Upper lobe of left lung (tissue), 6 donors: ENCODE measurements at places on chromosomes 11 and 22. TPM values are rescaled to one million over a fixed set of nuclear protein-coding genes. Genes with fewer than 3 reads are reported as not detected.
A peak's percentile ranks its signal among the peaks of the same experiment; 100 is the strongest.

The RAG2 gene
- not detected for total RNA-seq

- DNase-seq = peak; percentile 38
Observed at GRCh38 chr22:48198489-48199459, 1436.3 kb downstream of the TBC1D22A start.

DNA sequence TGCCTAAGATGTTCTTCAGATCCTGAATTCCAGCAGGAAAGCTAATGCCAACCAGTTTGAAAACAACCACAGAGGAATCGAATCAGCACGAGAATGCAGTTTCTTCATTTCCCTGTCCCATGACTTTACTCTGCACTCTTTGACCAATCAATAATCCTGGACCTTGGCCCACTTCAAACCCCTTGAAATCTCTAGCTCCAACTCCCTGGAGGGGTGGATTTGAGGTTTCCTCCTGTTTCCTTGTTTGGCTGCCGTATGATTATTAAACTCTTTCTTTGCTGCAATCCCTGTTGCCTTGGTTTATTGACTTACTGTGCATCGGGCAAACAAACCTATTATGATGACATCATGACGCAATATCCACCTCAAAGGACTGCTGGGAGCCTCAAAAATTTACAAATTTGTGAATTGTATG lies 109.3 kb downstream of the FBXO7 start:
- no peak for DNase-seq

The CBY1 gene
- 16.1 TPM for total RNA-seq

DNA sequence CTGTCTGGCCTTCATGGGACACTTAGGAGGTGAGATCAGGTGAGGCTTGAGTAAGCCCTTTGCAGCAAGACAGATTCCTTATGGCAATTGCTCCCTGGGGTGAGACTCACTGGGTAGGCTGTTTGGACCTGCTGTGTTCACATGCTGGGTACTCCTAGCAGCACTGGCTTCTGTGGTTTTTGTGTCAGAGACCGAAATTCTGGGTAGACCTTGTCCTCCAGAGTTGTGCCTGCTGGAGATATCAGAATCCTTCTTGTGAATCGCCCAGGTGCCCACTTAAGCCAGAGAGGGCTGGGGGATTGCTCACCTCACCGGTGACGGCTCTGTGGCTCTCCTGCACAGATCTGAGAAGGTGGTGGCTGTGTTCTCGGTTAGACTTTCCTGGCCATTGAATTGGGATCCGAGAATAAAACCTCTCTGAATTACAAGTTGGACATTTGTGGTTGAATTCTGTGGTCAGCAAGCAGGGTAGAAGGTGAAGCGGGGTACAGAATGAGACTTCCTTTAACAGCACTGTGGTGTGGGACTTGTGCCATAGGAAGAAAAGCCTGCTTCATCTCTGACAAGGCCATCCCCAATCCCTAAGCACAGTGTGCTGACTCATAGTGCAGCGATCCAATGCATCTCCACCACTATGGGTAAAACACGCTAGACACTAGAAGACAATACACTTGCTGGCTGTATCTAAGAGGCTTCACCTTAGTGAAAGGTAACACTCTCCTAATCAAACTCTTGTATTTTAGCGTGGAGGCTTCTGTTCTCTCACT lies 52.5 kb upstream of the TTC12 start:
- DNase-seq = no peak

The FAM168A gene
- 22.9 TPM for total RNA-seq

The BIRC3 gene
- total RNA-seq = 29.8 TPM

GRCh38 chr11:92141159-92141558 lies 83.5 kb upstream of the FAT3 start:
- DNase-seq = no peak

GRCh38 chr11:65499713-65500386 lies 1.0 kb downstream of the MALAT1 start:
- DNase-seq = no peak

The MALAT1 gene
- 9,697 TPM for total RNA-seq

DNA sequence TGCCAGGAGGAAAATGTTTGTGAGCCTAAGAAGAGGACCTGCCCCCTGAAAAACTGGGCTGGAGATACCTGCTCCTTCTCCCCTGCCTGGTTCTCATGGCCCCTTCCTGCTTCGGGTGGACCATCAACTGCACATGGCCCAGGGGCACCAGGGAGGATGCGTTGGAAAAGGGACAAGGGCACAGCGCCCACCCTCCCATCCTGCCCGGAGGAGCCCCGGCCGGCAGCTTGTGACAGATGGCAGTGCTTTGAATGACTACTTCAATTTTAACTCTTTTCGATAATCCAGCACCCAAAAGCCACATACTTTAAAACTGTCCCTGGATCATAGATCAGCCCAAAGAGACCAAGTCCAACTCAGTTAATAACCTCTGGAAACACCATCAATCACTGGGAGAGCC lies 135.8 kb upstream of the NECTIN1 start:
- DNase-seq = peak; percentile 39

GRCh38 chr22:42401535-42402334 lies 30.5 kb downstream of the NFAM1 start:
- no peak for DNase-seq

- DNase-seq = no peak
Observed at GRCh38 chr11:101442936-101443521, 140.8 kb downstream of the TRPC6 start.

DNA sequence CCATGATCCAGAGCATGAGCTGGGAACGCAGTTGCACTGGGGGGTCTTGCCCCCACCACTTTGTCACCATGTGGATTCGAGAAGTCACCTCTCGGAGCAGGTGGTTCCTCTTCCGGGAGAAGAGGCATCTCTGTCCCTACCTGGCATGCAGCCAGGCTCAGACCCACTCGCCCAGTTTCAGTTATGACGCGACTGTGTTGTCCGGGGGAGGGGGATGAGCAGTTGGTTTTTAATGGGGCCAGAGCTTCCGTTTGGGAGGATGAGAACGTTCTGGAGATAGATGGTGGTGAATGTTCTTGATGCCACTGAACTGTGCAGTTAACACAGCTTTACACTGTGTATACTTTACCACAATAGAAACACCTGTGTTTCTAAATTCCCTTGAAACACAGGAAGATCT lies 41.5 kb downstream of the DHCR7 start:
- no peak for DNase-seq

GRCh38 chr11:107713009-107713408 lies 1.2 kb upstream of the SLN start:
- DNase-seq = no peak

DNA sequence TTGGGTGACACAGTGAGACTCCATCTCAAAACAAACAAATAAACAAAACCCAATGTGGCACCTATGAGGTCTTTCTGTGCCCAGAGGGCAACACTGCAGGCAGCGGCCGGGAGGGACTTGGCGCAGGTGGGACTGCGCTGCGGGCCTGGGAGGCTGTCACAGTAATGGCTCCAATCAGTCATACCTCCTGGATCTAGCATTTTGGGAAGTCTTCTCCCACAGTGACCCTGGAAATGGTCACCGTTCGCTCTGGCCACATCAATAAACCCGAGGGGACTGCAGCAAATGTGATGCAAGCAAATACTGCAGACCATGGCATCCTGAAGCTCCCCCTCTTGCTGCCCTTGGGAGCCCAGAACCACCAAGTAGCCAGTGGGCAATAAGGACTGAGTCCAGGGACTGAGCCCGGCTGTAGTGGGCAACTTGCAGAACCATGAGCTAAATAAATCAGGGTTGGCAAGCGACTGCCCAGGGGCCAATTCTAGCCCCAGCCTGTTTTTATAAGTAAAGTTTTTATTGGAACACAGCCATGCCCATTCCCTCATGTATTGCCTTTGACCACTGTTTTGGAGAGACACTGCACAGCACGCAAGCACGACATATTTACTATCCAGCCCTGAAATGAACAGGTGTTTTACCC lies 15.4 kb downstream of the SHANK2 start:
- peak; percentile 58 for DNase-seq

DNA sequence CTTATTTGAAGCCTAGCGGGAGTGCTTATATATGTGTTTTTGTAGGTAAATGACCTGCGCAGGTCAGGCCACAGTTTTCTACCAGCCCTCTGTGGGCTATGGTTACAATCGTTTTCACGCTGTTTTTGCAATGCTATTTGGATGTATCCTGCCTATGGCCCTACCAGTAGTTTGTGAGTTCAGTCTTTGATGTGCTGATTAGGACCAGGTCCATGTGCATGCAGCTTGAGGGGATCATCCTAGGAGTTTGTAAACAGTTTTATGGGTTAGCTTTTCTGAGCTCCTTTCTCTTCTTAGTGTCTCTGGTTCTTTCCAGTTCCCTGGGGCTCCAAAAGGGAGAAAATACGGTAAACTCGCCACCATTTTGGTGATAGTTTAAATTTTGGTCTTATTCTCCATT lies 142.5 kb downstream of the LDLRAD3 start:
- no peak for DNase-seq

- DNase-seq = no peak
Observed at GRCh38 chr22:37100589-37101127, 8.9 kb downstream of the TMPRSS6 start.

- DNase-seq = no peak
Observed at GRCh38 chr11:116537709-116538108, 235.1 kb downstream of the BUD13 start.

The PRG3 gene
- not detected for total RNA-seq

The CCDC116 gene
- total RNA-seq = 0.26 TPM

DNA sequence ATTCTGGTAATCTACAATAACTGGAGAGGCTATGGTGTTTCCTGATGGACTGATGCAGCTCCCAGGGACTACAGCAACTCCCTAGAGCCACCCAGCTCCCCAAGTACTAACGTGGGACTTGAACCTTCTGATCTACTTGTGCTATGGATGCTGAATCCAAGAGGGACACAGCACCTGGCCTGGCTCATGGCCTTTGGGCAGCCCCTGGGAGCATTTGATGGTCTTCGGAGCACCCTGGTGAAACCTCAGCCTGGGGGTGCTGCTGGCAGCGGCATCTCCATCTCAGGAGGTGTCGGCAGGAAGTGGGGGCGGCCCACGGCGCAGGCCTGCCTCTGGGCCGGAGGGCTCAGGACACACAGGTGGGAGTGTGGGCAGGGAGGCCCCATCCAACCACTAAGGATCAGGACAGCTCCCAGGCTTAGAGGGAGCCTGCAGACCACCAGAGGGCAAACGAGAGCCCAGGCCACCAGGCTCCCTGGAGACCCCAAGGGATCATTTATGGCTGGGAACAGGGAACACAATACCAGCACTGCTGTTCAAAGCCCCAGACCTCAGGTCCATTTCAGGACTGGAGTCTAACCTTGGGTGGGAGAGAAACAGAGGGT lies 8.7 kb downstream of the EHD1 start:
- no peak for DNase-seq

GRCh38 chr11:18650859-18651557 lies 16.9 kb upstream of the SPTY2D1 start:
- peak; percentile 40 for DNase-seq

DNA sequence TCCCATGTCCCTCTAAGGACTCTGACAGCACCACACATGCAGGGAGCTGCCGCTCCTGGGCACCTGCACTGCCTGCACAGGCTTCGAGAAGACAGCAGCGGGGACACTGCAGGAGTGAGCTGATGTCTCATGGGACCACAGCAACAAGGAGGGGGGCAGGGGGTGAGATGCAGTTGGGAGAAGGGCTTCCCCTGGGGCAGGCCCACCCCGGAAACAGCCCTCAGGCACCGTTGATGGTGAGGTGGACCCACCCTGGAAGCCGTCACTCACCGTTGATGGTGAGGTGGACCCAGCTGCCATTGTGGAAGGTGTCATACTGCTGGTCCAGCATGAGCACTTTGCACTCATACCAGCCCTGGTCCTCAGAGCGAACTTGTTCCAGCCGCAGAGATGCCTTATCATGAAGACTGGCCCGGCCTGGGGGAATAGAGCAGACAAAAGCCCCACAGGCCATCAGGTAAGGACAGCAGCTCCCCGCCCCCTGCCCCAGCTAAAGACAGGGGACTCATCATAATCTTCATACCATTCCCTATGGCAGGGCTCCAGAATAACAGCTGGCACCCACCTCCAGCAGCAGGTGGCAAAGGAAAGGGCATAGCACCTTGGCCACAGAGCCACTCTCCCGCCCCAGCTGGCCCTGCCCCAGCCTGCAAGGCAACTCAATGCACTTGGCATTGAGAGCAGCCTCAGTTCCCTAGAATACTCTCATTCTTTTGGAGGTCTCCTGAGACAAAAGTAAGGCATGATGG lies 12.6 kb downstream of the IGSF9B start:
- DNase-seq = peak; percentile 41

GRCh38 chr22:43635101-43635500 lies 177.0 kb downstream of the EFCAB6 start:
- no peak for DNase-seq

GRCh38 chr11:1869427-1870325 lies 16.8 kb downstream of the LSP1 start:
- DNase-seq = peak; percentile 67

- no peak for DNase-seq
Observed at GRCh38 chr11:84144531-84144930, 858.4 kb upstream of the CCDC90B start.

GRCh38 chr11:118003456-118003855 lies 17.3 kb downstream of the IL10RA start:
- no peak for DNase-seq

DNA sequence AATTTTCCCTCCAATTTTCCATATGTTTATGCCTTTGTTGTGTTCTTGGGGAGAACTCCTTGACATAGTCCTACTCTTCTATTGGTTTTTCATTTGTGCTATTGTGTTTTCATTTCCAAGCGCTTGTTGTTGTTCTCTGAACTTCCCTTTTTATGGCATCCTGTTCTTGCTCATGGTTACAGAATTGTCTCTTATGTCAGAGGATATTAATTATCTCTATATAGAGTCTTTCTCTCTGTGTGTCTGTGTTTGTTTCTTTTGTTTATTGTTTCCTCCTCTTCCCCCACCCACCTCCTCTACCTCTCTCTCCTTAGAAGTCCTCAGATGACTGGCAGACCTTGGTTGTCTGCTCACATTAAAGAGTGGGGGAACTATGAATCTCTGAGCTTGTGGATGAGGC lies 69.9 kb downstream of the HORMAD2 start:
- no peak for DNase-seq

The SCUBE1 gene
- total RNA-seq = 26.9 TPM

The FLRT1 gene
- not detected for total RNA-seq

GRCh38 chr11:20563866-20564265 lies 35.5 kb upstream of the SLC6A5 start:
- no peak for DNase-seq

- peak; percentile 61 for DNase-seq
Observed at GRCh38 chr11:75147875-75148263, 3.0 kb upstream of the SLCO2B1 start.

The OR6T1 gene
- not detected for total RNA-seq

- DNase-seq = no peak
Observed at GRCh38 chr11:30459306-30459705, 126.8 kb downstream of the MPPED2 start.

The APOA1 gene
- 3.1 TPM for total RNA-seq

The STK33 gene
- 10.3 TPM for total RNA-seq
